ENCODE measurements at places on chromosomes 1 and 21. TPM values are rescaled to one million over a fixed set of nuclear protein-coding genes. Genes with fewer than 3 reads are reported as not detected.
A peak's percentile ranks its signal among the peaks of the same experiment; 100 is the strongest.

DNA sequence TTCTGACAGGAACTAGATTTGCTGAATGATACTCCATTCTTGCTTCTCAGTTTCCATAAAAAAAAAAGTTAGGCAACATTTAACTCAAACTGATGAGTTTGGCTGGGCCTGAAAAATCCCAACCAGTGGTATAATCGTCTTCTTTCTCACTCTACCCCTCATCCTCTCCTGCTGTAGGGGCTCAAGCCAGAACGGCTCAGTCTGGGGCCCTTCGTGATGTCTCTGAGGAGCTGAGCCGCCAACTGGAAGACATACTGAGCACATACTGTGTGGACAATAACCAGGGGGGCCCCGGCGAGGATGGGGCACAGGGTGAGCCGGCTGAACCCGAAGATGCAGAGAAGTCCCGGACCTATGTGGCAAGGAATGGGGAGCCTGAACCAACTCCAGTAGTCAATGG, 1.6 kb downstream of the TXLNA start:
- no peak for DNase-seq
- peaks cover 46% of the 10 kb centered on the region for H3K36me3 ChIP-seq
- H3K4me1 ChIP-seq, result peaks cover 31% of the 10 kb centered on the region

DNA sequence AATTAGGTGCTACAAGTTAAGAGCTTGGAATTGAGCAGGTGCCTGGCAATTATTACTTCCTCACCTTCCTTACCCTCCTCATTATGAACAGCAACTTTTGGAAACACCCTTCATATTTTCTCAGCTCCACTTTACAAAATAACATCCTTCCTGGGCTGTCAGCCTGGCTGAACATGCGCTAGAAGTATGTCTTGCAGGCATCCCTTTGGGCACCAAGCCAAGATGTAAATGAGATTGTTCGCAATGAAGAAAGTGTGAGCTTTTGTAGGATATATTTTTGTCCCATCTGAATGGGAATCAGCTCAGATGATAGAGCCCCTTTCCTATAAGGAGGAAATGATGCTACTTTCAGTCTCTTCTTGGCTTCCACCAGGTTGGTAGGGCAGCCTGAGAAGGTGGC, 245.9 kb downstream of the KAZN start:
- H3K36me3 ChIP-seq, result peaks cover 5% of the 10 kb centered on the region
- H3K4me1 ChIP-seq, result no peaks in the 10 kb centered on the region
- H3K4me3 ChIP-seq, result no peak overlapping the region
- no peak for DNase-seq

- H3K36me3 ChIP-seq, result no peaks in the 10 kb centered on the region
- H3K4me1 ChIP-seq, result no peaks in the 10 kb centered on the region
- no peak for DNase-seq
- H3K4me3 ChIP-seq, result no peak overlapping the region
- peaks cover 5% of the 10 kb centered on the region for H3K27me3 ChIP-seq
- H3K27ac ChIP-seq, result no peak overlapping the region
Measured at GRCh38 chr21:43906585-43907370, 41.8 kb downstream of the AGPAT3 start.

DNA sequence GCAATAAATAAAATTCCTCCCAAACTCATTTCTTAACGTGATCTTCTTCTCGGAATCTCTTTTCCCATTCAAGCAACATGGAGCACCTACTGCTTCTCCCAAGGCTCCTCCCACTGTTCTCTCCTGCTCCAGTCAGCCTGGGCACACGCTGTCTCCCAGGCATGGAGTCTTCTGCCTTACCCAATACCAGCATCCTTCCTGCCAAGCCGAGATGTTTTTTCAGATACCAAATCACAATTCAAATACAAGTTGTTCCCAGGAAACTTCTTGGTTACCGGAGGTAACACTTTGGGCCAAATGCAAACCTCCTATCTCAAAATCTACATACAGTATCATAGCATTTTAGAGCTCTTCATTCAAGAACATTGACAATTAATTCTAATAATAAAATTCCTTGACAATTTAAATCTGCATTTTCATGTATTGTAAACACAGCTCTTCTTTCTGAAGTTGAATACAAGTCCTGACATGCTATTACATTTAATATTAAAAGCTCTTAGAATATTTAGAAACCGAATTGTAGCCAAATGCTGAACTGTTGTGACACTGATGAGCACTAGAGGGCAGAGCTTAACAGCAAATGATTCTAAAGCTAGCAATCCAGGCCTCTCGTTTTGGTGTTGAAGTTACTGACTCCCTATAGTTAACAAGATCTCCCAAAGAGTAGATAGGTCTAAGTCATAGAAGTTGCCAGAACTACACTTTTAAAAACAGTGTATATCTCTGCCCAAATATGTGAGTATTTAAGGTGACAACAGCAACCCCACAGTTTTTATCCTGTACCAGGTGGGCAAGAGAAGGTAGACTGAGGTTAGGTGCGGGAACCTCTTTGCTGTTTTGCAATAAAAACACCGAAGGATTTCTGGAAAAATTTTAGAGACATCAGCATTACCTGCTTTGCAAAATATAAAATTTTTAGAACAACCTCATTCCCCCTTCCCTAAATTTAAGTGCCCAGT, 52.3 kb downstream of the BCAR3 start:
- no peak overlapping the region for H3K4me3 ChIP-seq
- peak; percentile 42 for DNase-seq
- peaks cover 3% of the 10 kb centered on the region for H3K27me3 ChIP-seq
- no peak overlapping the region for H3K27ac ChIP-seq

GRCh38 chr1:226784081-226785049, 45.3 kb upstream of the ITPKB start:
- H3K36me3 ChIP-seq, result no peaks in the 10 kb centered on the region
- peak overlapping the region; percentile 36 for H3K27ac ChIP-seq
- peaks cover 12% of the 10 kb centered on the region for H3K4me1 ChIP-seq
- no peak for DNase-seq

ICOSLG gene
- total RNA-seq, result 1.2 TPM

ADORA1 gene
- 16.3 TPM for total RNA-seq

- no peaks in the 10 kb centered on the region for H3K36me3 ChIP-seq
- DNase-seq, result no peak
- H3K4me3 ChIP-seq, result no peak overlapping the region
- no peak overlapping the region for H3K27ac ChIP-seq
Measured at GRCh38 chr1:182680408-182680807, 4.0 kb downstream of the RGS8 start.

GRCh38 chr1:57468641-57469523, 45.0 kb upstream of the DAB1 start:
- H3K27ac ChIP-seq, result no peak overlapping the region
- no peaks in the 10 kb centered on the region for H3K4me1 ChIP-seq
- no peak for DNase-seq
- no peaks in the 10 kb centered on the region for H3K27me3 ChIP-seq

- peaks cover 5% of the 10 kb centered on the region for H3K27me3 ChIP-seq
- no peak overlapping the region for H3K4me3 ChIP-seq
- H3K27ac ChIP-seq, result no peak overlapping the region
- no peaks in the 10 kb centered on the region for H3K36me3 ChIP-seq
Measured at GRCh38 chr1:112309499-112309898, 86.5 kb upstream of the CTTNBP2NL start.

CYP4A22 gene
- total RNA-seq, result not detected

GRCh38 chr1:171984850-171985485, 143.7 kb downstream of the DNM3 start:
- no peak overlapping the region for H3K27ac ChIP-seq
- H3K36me3 ChIP-seq, result no peaks in the 10 kb centered on the region
- peaks cover 5% of the 10 kb centered on the region for H3K27me3 ChIP-seq
- H3K4me1 ChIP-seq, result peaks cover 17% of the 10 kb centered on the region
